ENCODE measurements at places on chromosomes 5 and 9. TPM values are rescaled to one million over a fixed set of nuclear protein-coding genes. Genes with fewer than 3 reads are reported as not detected.

The FGF1 gene
- total RNA-seq: 0.34 TPM

The GLRA1 gene
- total RNA-seq: not detected

The UNC13B gene
- 25.5 TPM for total RNA-seq

The FBXO38 gene
- total RNA-seq: 54.4 TPM

The STPG3 gene
- not detected for total RNA-seq

The LCN1 gene
- total RNA-seq: not detected

The CDH10 gene
- not detected for total RNA-seq

The SV2C gene
- total RNA-seq: not detected

The NUTM2F gene
- not detected for total RNA-seq

The SPATA9 gene
- 0.47 TPM for total RNA-seq

The SOHLH1 gene
- not detected for total RNA-seq

The EDIL3 gene
- total RNA-seq: 44.8 TPM

The PNPLA7 gene
- 1.8 TPM for total RNA-seq

The ITGA2 gene
- 8.3 TPM for total RNA-seq

The CKMT2 gene
- 1.3 TPM for total RNA-seq

The MCIDAS gene
- total RNA-seq: not detected

The PCDHB2 gene
- 1.3 TPM for total RNA-seq

The SLC36A2 gene
- not detected for total RNA-seq

The RAD1 gene
- total RNA-seq: 33.4 TPM

The PROP1 gene
- total RNA-seq: not detected

The BRD3 gene
- 6.0 TPM for total RNA-seq

The TLE1 gene
- total RNA-seq: 32.0 TPM

The FAM78A gene
- 0.52 TPM for total RNA-seq

The FAM221B gene
- total RNA-seq: not detected

The WDR31 gene
- total RNA-seq: 2.8 TPM

The SHOC1 gene
- not detected for total RNA-seq

The LRRC14B gene
- not detected for total RNA-seq

The TEX48 gene
- not detected for total RNA-seq

The RNF224 gene
- 0.09 TPM for total RNA-seq

The NRG2 gene
- total RNA-seq: 0.32 TPM

The EQTN gene
- total RNA-seq: not detected

The TTC23L gene
- 0.52 TPM for total RNA-seq

The GLDC gene
- 0.09 TPM for total RNA-seq

The PTTG1 gene
- total RNA-seq: 31.8 TPM

The IGFBPL1 gene
- total RNA-seq: not detected

The C5orf52 gene
- not detected for total RNA-seq

Measured in bronchial smooth muscle cell (primary cell).